Uterus (tissue), 4 donors: ENCODE measurements at places on chromosomes 5 and 9. TPM values are rescaled to one million over a fixed set of nuclear protein-coding genes. Genes with fewer than 3 reads are reported as not detected.

DNA sequence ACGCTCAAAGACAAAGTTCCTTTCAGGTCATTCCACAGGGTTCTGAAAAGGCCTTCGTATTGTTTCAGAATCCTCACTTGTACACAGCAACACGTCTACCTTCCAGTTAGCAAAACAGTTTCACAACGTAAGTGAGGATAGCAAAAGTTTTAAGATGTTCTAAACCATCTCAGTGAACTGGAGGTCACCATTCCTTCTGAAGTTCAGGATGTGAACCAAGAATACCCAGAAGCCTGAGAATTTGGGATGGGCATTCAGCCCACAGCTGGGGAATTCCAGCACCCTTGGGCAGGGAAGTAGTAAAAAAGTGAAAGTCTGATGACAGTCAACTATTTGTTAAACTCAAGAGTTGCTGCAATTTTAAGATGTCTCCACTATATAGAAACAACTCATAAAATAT is 224.5 kb downstream of the BNC2 start:
- peak overlapping the region; percentile 0 for H3K27ac ChIP-seq
- H3K36me3 ChIP-seq, result no peaks in the 10 kb centered on the region
- no peak overlapping the region for H3K4me3 ChIP-seq
- no peaks in the 10 kb centered on the region for H3K4me1 ChIP-seq
- no peaks in the 10 kb centered on the region for H3K27me3 ChIP-seq

Gene BAAT
- total RNA-seq, result not detected

Gene ANKRD18A
- total RNA-seq, result not detected

Gene PGM5
- total RNA-seq, result 289 TPM

DNA sequence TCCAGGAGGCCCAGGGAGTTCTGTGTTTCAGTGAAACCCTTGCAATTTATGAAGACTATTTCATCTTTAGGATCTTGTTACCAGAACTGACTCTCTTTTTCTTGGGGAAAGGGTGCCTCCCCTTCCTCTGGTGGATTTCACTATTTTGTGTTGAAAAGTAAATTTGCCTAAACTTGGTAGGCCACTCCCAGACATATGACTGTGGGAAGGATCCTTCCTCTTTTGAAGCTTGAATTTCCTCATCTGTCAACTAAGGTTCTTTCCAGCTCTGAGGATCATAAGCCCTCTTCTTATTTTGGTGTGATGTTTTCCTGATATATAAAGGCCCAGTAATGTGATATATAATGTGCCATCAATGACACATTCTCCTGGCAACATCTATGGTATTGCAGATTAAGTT is 59.1 kb upstream of the ZFAND5 start:
- H3K4me1 ChIP-seq, result no peaks in the 10 kb centered on the region
- no peaks in the 10 kb centered on the region for H3K36me3 ChIP-seq
- DNase-seq, result no peak
- H3K27me3 ChIP-seq, result no peaks in the 10 kb centered on the region
- H3K27ac ChIP-seq, result no peak overlapping the region

GRCh38 chr9:78030553-78031443 is 813 bp downstream of the GNAQ start:
- H3K4me1 ChIP-seq, result peaks cover under 1% of the 10 kb centered on the region
- peak overlapping the region; percentile 96 for H3K27ac ChIP-seq
- H3K27me3 ChIP-seq, result no peaks in the 10 kb centered on the region
- DNase-seq, result peak; percentile 49
- no peaks in the 10 kb centered on the region for H3K36me3 ChIP-seq

- DNase-seq, result no peak
- H3K27ac ChIP-seq, result peak overlapping the region; percentile 45
- H3K36me3 ChIP-seq, result no peaks in the 10 kb centered on the region
Observed at GRCh38 chr9:127629468-127630081, 17.5 kb downstream of the STXBP1 start.

GRCh38 chr5:112479418-112479817 is 60.3 kb upstream of the EPB41L4A start:
- H3K27me3 ChIP-seq, result no peaks in the 10 kb centered on the region
- DNase-seq, result no peak
- H3K4me1 ChIP-seq, result no peaks in the 10 kb centered on the region
- H3K4me3 ChIP-seq, result no peak overlapping the region
- no peaks in the 10 kb centered on the region for H3K36me3 ChIP-seq

GRCh38 chr9:82593501-82593900 is 469.4 kb downstream of the RASEF start:
- no peak overlapping the region for H3K27ac ChIP-seq
- DNase-seq, result no peak
- H3K4me3 ChIP-seq, result no peak overlapping the region
- no peaks in the 10 kb centered on the region for H3K4me1 ChIP-seq
- H3K36me3 ChIP-seq, result no peaks in the 10 kb centered on the region

- no peak overlapping the region for H3K4me3 ChIP-seq
- H3K36me3 ChIP-seq, result no peaks in the 10 kb centered on the region
- no peak overlapping the region for H3K27ac ChIP-seq
Observed at GRCh38 chr9:89597711-89598362, 7.0 kb upstream of the GADD45G start.

DNA sequence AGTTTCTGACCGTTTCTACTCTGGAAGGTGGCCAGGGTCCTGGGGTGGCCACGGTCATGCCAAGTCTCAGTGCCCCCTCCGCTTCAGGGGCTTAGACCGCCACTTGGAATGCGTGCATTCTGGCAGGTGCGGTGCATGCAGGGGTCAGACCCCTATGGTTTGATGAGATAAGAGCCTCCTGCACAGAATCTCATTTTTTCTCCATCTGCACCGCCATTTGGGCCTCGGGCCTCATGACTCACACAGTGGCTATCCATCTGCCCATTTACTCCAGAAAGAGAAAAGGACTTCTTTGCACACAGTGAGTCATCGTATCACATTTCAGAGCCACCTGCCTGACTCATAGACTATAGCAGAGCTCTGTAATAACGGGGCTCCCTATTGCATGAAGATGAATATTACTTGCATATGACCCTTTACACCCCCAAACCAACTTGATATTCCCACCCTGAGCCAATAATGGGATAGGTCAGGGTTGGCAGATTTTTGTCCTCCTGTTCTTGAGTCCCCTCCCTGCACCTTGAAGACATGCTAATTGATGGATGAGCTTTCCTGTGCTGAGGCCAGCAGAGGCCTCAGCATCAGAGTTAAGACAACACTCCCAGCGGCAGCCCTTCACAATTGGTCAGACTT is 157.4 kb downstream of the NR3C1 start:
- no peak for DNase-seq
- H3K27ac ChIP-seq, result no peak overlapping the region
- H3K36me3 ChIP-seq, result no peaks in the 10 kb centered on the region

Gene EIF4E1B
- total RNA-seq, result not detected

GRCh38 chr9:114282104-114282485 is 40.8 kb upstream of the ORM1 start:
- H3K4me3 ChIP-seq, result no peak overlapping the region
- no peak overlapping the region for H3K27ac ChIP-seq
- no peaks in the 10 kb centered on the region for H3K36me3 ChIP-seq
- no peaks in the 10 kb centered on the region for H3K4me1 ChIP-seq

- no peak overlapping the region for H3K4me3 ChIP-seq
- no peak for DNase-seq
- no peaks in the 10 kb centered on the region for H3K36me3 ChIP-seq
- H3K27ac ChIP-seq, result no peak overlapping the region
- no peaks in the 10 kb centered on the region for H3K27me3 ChIP-seq
Observed at GRCh38 chr9:112169368-112169767, 5.7 kb downstream of the SUSD1 start.

- DNase-seq, result no peak
- H3K4me1 ChIP-seq, result no peaks in the 10 kb centered on the region
- no peaks in the 10 kb centered on the region for H3K27me3 ChIP-seq
- H3K4me3 ChIP-seq, result no peak overlapping the region
- no peaks in the 10 kb centered on the region for H3K36me3 ChIP-seq
Observed at GRCh38 chr9:105074491-105074890, 146.5 kb upstream of the ABCA1 start.

Gene C1QTNF2
- 3.2 TPM for total RNA-seq

GRCh38 chr5:154947778-154948177 is 6.9 kb downstream of the MRPL22 start:
- no peaks in the 10 kb centered on the region for H3K36me3 ChIP-seq
- H3K4me3 ChIP-seq, result no peak overlapping the region
- H3K27me3 ChIP-seq, result no peaks in the 10 kb centered on the region
- peaks cover 3% of the 10 kb centered on the region for H3K4me1 ChIP-seq
- DNase-seq, result no peak

Gene MAPK9
- 45.1 TPM for total RNA-seq

Gene PCDHGB3
- total RNA-seq, result 10.2 TPM

DNA sequence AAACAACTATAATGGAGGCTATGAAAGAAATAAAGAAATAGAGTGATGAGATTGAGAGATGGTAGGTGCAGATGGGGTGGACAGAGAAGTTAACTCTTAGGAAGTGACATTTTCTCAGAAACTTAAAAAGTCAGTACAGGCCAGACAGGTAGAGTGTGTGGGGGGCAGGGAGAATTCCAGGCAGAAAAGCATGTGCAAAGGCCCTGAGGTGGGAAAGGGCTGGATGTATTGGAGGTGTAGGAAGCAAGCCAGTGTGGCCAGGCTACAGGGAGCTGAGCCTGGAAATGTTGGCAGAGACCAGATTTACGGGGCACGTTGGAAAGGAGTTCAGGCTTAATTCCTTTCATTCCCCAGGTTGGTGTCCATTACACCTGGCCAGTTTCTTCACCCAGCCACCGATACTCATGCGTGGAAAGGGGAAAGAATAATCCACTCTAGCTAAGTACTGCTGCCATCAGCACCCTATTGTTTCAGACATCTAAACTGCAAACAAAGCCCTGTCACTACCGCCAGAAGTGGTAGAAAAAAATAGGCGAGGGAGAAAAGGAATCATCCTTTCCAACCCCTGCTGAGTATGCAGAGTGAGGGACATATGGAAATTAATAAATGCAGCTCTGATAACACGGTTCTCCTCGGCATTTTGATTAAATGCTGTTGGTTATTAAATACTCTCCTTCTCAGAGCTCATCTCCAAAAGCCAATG is 116.8 kb upstream of the GPR151 start:
- no peak overlapping the region for H3K4me3 ChIP-seq
- no peak for DNase-seq
- H3K27me3 ChIP-seq, result no peaks in the 10 kb centered on the region
- no peaks in the 10 kb centered on the region for H3K4me1 ChIP-seq
- H3K27ac ChIP-seq, result no peak overlapping the region

Gene PIGO
- 15.9 TPM for total RNA-seq

Gene MARVELD2
- total RNA-seq, result 0.70 TPM

- H3K27me3 ChIP-seq, result no peaks in the 10 kb centered on the region
- no peak overlapping the region for H3K4me3 ChIP-seq
- no peaks in the 10 kb centered on the region for H3K36me3 ChIP-seq
- no peak for DNase-seq
- no peak overlapping the region for H3K27ac ChIP-seq
Observed at GRCh38 chr5:157300564-157300963, 34.6 kb downstream of the CYFIP2 start.

GRCh38 chr9:98972716-98973115 is 29.0 kb downstream of the COL15A1 start:
- no peaks in the 10 kb centered on the region for H3K36me3 ChIP-seq
- no peak overlapping the region for H3K27ac ChIP-seq
- DNase-seq, result no peak
- no peaks in the 10 kb centered on the region for H3K4me1 ChIP-seq
- H3K27me3 ChIP-seq, result no peaks in the 10 kb centered on the region
- H3K4me3 ChIP-seq, result no peak overlapping the region

- no peaks in the 10 kb centered on the region for H3K27me3 ChIP-seq
- no peaks in the 10 kb centered on the region for H3K4me1 ChIP-seq
- no peak for DNase-seq
- H3K4me3 ChIP-seq, result no peak overlapping the region
Observed at GRCh38 chr5:80480354-80480753, 7.5 kb upstream of the FAM151B start.

Gene TUSC1
- total RNA-seq, result 25.1 TPM

DNA sequence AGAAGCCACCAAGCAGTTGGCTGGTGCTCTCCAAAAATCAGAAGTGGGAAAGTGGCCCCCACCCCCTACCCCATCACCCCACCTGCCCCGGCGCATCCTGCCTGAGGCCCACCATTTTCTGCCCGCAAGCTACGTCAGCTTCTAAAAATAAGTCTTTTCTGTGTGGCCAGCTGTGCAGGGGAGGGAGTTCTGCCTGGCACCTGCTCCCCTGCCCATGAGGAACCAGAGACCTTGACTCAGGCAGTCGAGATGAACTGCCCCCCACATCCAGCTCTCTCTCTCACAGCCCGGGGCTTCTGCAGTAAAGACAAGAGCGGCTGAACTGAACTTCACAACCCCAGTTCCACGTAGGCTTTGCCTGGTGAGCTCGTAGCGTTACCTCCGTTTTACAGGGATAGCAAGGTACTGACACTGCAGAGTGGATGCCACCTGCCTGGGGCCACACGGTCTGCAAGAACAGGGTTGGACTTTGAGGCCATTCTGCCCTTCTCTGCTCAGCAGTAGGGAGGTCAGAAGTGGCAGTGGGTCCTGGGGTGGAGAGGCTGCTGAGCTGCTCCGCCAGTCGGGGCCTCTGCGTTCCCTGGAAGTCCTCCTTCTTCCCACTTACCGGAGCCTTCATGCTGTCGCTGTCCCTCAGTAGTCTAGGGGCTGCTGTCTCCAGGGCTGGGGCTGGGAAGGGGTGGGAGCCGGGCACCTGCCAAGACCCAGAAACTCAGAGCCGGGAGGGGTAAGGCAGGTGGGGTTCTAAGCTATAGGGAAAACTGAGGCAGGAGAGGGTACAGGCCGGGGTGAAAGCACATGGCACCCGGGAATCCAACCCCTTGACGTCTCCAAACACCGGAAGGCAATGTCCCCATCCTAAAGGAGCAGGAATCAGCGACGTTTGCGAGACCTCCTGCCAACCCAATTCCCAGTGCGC is 781 bp downstream of the ST6GALNAC4 start:
- no peaks in the 10 kb centered on the region for H3K27me3 ChIP-seq
- H3K36me3 ChIP-seq, result no peaks in the 10 kb centered on the region
- peak overlapping the region; percentile 81 for H3K4me3 ChIP-seq
- H3K4me1 ChIP-seq, result peaks cover 4% of the 10 kb centered on the region
- peak; percentile 28 for DNase-seq

Gene CDC14B
- 40.5 TPM for total RNA-seq
